Mammary epithelial cell (primary cell): ENCODE measurements at places on chromosomes 7 and 10. TPM values are rescaled to one million over a fixed set of nuclear protein-coding genes. Genes with fewer than 3 reads are reported as not detected.

The ACTR3C gene
- 1.2 TPM for polyA plus RNA-seq

The TMEM225B gene
- polyA plus RNA-seq = not detected

The PSD gene
- 0.16 TPM for polyA plus RNA-seq

The CALML5 gene
- polyA plus RNA-seq = 0.32 TPM

The BBIP1 gene
- polyA plus RNA-seq = 10.1 TPM

The PARP12 gene
- 13.7 TPM for polyA plus RNA-seq

The KAT6B gene
- 1.4 TPM for polyA plus RNA-seq

The HYAL4 gene
- 0.87 TPM for polyA plus RNA-seq

The INA gene
- 3.7 TPM for polyA plus RNA-seq

- DNase-seq = no peak
These were observed 55.9 kb downstream of the DIP2C start for GRCh38 chr10:633279-634245.

DNA sequence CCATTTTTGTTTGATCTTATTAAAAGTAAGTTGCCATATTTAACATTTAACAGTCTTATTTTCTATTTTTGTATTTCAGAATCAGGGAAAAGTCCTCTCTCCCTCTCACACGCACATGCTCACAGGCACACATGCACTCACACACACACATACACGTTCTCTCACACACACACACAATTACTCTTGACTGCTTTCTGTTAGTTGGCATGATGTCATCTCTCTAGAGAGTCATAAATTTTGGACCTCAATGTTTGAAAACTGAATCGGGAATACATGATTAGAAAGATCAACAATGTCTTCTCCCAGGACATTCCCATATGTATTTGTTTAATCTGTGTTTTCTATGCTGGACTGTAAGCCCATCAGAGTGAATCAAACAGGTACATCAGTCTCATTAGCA is 165.7 kb upstream of the AHR start:
- no peak for DNase-seq

DNA sequence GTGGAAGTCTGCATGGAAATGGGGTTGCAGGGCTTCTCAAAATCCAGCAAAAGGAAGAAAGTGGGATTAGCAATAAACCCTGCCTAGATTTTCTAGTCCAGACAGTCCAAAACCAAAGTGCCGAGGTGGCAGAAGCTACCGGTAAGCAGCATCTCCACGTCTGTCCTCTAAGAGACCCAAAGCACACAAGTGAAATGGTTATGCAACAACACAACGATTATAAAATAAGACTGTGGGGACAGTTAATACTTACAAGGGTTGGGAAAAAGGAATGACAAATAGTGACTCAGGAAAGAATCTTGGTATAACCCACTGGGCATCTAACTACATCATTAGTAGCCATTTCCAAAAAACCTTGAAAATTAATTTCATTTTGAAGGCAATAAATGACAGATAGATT is 24.7 kb downstream of the CREB3L2 start:
- no peak for DNase-seq

GRCh38 chr10:67492317-67493019 is 203.5 kb downstream of the CTNNA3 start:
- no peak for DNase-seq

DNA sequence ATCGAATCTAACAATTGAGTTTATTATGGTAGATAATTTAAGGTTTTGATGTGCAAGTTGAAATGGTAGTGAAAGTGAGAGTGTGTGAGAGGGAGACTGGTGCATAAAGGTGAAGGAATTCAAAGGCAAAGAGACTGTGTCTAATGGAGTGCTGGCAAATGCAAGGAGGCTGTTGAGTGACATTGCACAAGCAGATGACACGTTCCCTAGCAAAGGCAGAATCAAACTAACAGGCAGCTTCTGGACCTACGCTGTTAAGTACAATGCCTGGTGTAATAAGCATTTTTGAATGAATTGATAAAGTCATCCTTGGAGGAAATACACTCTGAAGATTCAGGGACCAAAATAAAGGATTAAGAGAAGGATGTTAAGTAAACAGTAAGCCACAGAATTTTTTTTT is 11.7 kb upstream of the GPR141 start:
- no peak for DNase-seq

GRCh38 chr7:7077945-7078344 is 104.4 kb upstream of the C1GALT1 start:
- DNase-seq = no peak

DNA sequence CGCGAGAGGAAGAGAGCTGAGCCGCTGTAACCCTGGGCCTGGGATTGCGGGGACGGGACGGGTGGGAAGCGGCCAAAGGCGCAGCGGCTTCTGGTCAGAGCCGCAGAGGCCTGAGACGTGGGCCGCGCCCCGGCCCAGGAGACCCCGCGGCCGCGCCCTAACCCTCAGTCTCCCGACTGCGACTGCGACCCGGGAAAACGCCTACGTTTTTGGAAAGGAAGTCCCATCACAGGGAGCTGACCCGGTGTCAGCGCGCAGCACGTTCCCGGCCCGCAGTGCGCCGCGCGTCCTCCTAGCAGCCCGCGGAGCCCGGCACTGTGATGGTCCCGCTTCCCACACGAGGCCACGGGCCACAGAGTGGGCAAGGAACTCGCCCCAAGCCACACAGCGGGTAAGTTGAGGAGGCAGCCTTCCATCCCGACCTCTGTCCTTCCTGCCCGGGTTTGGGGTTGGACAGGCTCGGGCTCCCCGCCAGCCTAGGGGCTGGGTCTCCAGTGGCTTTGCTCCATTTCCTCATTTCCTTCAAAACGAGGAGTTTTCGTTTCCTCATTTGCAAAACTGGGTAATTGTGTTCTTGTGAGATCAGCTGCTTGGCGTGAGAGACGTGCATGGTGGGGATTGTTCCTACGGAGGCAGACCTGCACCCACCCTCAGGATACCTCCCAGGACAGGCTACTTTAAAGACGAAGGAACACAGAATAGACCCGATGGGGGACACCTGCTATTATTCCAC is 1.2 kb downstream of the GPNMB start:
- DNase-seq = no peak

GRCh38 chr10:77774940-77775391 is 137.4 kb upstream of the KCNMA1 start:
- DNase-seq = no peak

DNA sequence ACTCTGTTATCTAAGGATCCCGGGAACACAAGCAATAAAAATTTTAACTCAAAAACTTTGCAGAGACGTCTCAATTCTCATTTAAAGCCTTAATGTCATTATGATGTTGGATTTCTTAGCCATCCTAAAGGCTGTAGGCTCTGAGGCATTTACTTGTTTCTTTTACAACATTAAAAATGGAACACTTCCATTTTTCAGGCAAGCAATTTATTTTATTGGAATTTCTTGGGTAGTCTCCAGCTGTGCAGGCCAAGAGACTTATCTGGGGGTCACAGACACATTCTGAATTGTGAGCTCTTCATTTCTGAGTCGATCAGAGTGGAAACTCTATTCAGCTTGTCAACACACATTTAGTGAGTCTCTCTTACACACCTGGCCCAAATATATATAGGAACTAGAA is 48.0 kb upstream of the KIF5B start:
- DNase-seq = no peak

GRCh38 chr7:112371701-112372100 is 78.6 kb upstream of the IFRD1 start:
- DNase-seq = no peak

GRCh38 chr10:24382596-24382978 is 173.6 kb downstream of the KIAA1217 start:
- DNase-seq = peak; percentile 78

DNA sequence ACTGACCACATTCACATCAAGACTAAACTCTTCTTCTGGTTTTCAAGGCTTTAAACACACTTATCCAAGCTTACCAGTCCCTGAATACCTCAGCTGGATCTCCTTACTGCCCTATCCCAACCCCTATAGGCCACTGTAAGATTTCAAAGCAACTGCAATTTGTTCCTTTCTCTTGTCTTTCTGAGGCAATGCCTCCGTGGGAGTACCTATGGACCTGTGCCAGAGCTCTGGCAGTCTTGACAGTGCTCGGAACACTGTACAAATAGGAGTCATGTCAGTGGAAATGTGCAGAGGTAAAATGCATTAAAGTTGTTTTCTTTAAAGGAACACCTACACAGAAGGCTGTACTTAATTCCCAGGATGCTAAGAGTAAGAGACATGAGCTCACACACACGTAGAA is 124.7 kb downstream of the CNOT4 start:
- peak; percentile 29 for DNase-seq

DNA sequence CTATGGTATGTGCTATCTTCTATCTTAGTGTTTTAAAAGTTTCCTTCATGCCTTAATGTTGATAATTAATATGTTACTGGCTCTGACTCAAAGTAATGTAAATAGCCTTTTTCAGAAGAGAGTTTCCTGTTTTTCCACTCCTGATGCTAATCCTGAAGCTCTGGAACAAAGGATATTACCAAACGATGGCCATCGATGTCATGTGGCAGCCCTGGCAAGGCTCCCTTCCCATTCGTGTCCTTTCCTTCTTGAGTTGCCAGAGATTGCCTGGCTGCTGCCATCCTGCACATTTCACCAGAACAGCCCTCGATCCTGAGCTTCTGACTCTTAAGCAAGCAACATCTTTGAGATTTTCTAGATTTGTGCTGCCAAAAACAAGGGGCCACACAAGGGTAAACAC is 46.0 kb downstream of the RNF133 start:
- no peak for DNase-seq

DNA sequence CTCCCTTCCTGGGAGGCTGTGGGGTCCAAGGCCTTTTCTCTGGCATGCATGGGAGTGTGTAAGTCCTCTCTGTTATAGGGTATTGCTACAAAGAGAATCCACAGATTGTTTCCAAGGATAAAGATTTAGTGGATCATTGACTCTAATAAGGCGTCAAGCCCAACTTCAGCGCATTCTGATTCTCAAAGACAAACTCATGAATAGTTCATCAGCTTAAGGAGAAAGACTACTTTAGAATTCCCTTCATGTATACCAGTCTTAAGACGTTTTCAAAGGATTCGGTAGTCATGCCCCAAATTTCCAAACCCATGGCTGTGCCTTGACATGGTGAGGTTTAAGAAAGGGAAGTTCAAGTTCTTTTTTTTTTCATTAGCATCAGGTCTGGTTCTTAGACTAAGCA is 46.6 kb upstream of the ABLIM1 start:
- DNase-seq = no peak

- no peak for DNase-seq
These were observed 10.3 kb upstream of the CPA5 start for GRCh38 chr7:130334274-130334673.

DNA sequence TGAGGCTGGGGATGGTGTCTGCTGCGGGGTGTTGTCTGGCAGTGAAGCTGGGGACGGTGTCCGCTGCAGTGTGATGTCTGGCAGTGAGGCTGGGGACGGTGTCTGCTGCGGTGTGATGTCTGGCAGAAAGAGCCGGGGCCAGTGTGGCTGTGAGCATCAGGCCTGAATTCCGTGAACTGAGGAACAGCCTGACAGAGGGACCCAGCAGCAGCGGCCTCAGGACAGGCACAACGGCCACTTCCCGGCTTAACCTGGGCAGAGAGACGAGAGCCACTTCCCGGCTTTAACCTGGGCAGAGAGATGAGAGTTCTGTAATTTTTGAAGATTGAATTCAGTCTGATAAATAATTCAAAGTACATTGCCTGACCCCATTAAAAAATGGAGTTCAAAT is 321.2 kb downstream of the PTPRN2 start:
- DNase-seq = no peak

DNA sequence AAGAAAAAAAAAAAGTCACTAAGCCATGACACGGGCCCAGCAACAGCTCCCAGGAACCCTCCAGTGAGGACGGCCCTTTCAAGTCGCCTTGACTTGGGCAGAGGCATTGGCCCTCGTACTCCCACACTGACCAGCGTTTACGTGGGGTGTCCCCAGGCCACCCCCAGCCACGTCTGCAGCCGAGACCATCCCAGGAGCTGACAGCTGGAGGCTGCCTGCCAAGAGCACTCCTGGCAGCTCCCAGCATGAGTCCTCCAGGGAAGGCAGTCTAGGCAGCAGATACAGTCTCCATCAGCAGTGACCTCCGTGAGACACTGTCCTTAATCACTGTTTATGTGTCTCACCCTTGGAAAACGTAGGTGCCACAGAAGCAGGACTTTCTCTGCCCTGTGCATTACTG is 86.5 kb downstream of the PROSER2 start:
- no peak for DNase-seq

DNA sequence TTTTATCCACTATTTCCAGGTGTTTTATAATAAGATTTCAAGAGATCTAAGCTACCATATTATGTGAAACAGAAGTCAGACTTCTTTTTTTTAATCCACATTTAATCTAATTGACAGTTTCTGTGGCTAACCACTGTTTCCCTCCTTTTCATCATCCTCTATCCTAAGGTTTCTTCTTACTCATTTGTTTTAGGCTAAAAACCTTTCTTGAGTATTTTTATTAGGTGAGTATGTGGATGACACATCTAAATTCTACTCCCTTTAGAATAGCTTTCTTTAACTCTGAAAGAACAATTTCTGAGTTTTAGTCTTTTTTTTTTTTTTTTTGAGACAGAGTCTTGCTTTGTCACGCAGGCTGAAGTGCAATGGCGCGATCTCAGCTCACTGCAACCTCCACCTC is 62.7 kb downstream of the NPY start:
- peak; percentile 39 for DNase-seq

DNA sequence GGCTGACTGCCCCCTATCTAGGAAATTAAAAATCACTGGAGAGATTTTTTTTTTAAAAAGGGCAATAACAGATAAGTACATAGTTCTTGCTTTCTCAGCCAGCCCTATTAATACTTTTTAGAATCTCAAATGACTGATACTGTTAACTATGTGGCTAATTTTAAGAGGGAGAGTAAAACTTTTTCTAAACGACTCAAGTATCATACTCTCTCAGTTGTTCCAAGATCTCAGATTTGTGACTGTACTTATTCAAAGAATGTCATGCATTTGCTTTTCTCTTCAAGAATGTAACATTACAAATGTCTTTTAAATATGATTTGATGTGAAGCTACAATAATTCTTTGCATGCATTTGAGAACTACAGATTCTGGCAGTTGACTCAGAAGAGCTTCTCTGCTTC is 55.4 kb upstream of the RAB11FIP2 start:
- no peak for DNase-seq

DNA sequence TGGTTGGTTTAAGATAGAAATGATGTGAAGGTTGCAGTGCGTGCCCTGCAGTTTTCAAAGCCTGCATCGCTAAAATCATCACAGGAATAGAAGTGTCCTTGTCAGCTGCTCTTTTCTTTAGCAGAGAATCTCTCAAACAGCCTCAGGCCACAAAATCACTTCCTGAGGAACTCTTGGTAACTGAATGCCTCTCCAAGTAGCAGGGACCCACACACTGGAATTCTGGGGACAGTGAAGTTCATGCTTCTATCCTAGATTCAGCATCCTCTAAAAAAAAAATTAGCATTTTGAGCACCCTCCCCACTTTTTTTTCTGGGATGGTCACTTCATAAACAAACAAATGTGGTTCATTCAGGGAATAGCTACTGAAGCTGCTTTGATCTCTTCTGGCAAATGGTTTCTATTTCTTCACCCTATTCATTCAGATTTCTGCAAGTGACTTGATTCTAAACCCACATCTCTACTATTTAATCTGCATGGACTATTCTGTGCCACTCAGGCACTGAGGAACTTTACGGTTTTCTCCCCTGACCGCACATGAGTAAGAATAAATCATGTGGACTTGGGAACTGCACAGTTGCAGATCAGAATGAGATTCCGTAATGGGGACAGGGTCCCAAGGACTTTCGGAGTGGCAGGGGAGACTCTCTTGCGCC is 306.9 kb downstream of the FRMD4A start:
- DNase-seq = no peak

GRCh38 chr7:103432712-103433111 is 13.3 kb downstream of the SLC26A5 start:
- no peak for DNase-seq
